HT1080 (cell line): ENCODE measurements at places on chromosomes 4 and X.

DNA sequence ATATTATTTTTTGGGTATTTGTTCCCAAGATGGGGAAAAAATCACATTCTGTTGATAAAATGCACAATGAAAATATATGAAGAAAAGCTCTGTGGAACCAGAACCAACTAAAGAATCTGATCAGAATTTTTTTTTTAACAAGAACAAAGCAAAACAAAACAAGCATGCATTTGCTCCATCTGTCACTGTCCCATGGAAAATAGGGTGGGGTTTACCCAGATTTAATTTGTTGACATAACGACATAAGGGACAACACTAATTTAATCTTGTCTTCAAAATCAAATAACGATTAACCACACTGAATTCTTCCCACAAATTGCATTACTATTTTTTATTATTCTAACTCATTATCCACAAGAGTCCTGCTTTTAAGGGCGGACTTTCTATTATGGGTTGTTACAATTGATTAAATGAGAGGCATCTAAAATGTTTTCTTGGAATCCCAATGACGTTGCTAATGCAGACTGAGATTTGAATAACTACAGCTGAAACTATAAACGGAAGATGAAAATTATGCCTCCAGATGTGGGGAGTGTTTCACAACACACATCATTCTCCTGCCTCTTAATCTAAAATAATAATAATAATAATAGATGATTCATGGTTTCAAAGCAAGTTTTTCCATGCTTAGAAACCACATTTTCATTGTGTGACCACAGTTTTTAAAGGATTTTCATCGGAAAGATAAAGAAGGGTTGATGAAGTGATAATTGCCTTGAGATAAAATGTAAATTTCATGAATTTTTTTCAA, 307.0 kb upstream of the CPEB2 start:
- DNase-seq, result no peak

- peak; percentile 1 for DNase-seq
Measured at GRCh38 chrX:147917700-147918695, 6.3 kb downstream of the FMR1 start.

GRCh38 chr4:119721878-119722277, 93.3 kb upstream of the PDE5A start:
- DNase-seq, result peak; percentile 24

- DNase-seq, result no peak
Measured at GRCh38 chr4:126271292-126271691, 956.5 kb downstream of the FAT4 start.

- no peak for DNase-seq
Measured at GRCh38 chr4:4720646-4721045, 138.8 kb upstream of the MSX1 start.

DNA sequence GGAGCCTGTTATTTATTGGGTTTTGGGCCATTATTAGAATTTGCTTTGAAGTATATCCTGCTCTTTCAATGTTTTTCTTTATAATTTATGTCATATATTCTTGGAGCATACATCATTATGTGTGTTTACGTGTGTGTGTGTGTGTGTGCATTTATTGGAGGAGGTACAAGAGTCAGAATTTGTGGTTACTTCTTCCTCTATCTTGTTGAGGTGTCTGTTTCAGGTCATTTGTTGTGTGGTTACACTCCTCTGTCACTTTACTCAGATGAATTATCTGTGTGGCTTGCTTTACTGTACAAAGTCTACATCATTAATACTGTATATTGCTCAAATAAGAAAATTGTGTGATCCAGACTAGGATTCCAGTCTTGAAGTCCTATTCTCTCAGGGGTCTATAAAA, 1957.4 kb upstream of the TENM3 start:
- DNase-seq, result no peak

- DNase-seq, result no peak
Measured at GRCh38 chr4:81352446-81352835, 119.3 kb downstream of the RASGEF1B start.

DNA sequence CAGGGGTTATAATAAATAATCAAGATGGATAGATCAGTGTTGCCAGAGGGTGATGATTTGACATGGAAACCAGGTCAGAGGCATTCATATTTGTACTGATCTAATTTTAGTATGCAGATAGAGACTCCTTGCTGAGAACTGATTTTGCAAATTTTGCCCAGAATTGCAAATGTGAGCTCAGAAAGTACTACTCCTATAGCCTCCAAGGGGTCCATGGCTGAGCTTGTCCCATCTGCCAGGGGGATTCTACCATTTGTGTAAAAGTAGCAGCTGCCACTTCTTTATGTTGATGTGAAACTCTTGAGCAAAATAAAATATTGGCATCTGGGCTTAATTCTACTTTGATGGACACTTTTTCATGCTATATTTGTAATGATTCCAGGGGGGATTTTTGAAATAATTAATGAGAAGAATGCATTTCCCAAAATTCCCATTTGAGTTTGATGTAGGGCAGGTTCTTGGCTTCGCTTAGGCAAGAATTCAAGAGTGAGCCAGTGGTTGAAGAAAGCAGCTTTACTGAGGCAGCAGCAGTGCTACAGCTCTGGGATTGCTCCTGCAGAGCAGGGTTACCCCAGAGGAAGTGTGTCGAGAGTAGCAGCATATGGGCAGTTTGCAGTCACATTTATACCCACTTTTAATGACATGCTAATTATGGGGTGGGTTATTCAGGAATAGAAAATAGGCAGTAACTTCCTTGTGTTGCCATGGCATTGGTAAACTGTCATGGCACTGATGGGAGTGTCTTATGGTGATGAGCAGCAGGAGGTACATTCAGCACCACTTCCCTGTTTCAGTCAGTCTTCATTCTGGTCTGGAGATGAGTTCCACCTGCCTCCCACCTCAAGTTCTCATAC, 38.7 kb upstream of the DCLK2 start:
- DNase-seq, result no peak

GRCh38 chrX:22135994-22136684, 104.0 kb downstream of the PHEX start:
- DNase-seq, result peak; percentile 82

DNA sequence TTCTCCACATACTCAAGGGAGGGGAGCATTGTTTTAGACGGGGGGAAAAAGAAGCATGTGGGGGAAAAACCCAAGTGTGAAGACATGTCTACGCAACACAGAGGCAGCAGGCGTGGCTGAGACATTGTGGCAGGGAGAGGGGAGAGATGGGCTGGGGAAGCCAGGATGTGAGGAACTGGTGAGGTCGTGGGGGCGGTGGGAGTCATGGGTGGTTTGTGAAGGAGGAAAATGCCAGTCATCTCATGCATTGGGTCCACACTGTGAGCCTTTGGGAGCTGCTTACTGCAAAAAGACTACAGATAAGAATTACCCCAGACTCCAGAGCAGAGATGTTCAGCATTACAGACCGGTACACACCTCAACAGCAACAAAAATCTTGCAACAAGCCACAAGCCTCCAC, 2.1 kb downstream of the JAKMIP1 start:
- DNase-seq, result no peak

DNA sequence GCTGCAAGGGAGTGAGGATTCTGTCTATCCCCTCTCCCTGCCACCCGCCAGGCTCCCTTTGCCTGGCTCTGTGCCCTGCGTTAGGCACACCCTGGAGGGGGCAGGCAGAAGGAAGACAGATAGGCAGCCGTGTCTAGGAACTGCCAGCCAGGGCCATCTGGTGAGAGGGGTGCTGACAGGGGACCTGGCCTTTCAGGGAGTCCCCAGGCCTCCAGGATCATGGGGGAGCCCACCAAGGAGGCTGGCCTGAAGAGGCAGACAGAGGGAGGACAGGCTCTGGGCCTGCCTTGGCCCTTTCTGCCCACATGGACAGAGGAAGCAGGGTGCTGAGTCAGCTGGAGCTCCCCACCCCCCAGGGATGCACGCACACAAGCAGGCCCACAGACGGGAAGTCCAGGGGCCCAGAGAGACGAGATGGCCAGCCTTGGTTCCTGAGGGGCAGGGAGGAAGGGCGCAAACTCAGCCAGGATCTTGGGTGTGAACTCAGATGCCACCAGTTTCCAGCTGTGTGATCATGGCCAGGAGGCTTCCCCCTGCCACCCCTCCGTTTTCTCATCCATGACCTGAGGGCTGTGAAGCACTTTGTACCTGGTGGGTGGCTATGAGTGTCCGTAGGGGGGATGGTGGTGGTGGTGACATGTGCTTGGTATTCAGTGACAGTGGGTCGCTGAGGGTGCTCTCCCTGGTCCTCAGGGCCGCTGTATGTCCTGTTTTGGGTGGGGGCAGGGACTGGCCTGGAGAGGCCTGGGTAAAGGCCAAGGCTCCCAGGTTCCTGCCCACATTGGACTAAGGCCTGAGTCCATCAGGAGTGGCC, 1.8 kb downstream of the SH3BP2 start:
- DNase-seq, result peak; percentile 69

GRCh38 chrX:47850901-47851300, 14.2 kb downstream of the ZNF81 start:
- no peak for DNase-seq

GRCh38 chrX:86194758-86195157, 46.5 kb downstream of the DACH2 start:
- no peak for DNase-seq

DNA sequence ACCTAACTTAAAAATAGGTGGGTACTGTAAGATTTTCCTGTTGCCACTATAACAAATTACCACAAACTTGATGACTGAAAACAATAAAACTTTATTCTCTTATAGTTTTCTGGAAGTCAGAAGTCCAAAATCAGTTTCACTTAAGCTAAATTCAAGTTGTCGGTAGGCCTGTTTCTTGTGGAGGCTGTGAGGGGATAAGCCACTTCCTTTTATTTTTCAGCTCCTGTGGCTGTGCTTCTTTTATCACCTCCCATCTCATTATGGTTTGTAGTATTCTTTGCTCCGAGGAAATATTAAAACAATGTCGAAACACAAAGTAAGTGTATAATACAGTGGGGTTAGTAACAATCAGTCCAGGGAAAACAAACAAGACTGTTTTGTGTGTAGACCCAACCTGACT, 610.5 kb upstream of the TECRL start:
- no peak for DNase-seq

GRCh38 chr4:89247951-89248350, 59.6 kb downstream of the GPRIN3 start:
- DNase-seq, result no peak

- no peak for DNase-seq
Measured at GRCh38 chr4:72136429-72136828, 104.6 kb downstream of the NPFFR2 start.

- DNase-seq, result no peak
Measured at GRCh38 chr4:128289523-128290158, 2.0 kb upstream of the PGRMC2 start.

- no peak for DNase-seq
Measured at GRCh38 chr4:3760841-3761240, 5.3 kb upstream of the ADRA2C start.

DNA sequence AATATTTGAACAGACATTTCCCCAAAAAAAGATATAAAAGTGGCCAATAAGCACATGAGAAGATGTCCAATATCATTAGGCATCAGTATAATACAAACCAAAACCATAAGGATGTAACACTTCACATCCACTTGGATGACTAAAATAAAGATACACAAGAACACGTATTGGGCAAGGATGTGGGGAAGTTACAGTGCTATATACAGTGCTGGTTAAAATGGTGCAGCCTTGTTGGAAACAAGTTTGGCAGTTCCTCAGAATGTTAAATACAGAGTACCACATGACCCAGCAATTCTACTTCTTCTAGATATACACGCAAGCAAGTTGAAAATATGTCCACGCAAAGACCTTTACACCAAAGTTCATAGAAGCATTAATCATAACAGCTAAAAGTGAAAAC, 58.9 kb downstream of the HAUS3 start:
- DNase-seq, result no peak

GRCh38 chr4:75141162-75141561, 208.2 kb downstream of the PARM1 start:
- no peak for DNase-seq

- peak; percentile 25 for DNase-seq
Measured at GRCh38 chr4:155679343-155679742, 12.7 kb downstream of the GUCY1A1 start.

DNA sequence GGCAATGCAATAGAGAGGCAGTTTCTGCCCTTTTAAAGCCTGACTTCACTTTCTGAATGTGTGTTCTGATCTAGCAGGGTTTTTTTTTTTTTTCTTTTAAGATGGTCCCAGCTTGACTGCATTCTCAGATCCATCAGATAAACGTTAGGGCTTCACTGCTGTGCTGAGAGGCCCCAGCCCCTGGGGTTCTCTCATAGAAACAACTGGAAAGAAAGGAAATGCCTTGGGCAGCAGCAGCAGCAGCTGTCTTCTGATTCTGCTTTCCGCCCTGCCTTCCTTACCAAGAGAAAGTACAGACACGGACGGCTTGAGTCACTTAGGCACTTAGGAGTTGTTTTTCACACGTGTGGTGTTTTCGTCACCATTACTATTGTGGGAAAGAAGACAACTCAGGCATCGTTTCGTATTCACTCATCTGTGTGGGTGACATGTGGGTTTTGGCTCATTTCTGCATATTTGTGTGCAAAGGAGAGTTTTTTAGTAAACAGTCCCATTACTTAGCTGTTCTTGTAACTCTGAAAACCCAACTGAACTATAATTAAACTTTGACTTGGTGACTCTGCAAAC, 172.0 kb downstream of the PTTG2 start:
- peak; percentile 42 for DNase-seq

DNA sequence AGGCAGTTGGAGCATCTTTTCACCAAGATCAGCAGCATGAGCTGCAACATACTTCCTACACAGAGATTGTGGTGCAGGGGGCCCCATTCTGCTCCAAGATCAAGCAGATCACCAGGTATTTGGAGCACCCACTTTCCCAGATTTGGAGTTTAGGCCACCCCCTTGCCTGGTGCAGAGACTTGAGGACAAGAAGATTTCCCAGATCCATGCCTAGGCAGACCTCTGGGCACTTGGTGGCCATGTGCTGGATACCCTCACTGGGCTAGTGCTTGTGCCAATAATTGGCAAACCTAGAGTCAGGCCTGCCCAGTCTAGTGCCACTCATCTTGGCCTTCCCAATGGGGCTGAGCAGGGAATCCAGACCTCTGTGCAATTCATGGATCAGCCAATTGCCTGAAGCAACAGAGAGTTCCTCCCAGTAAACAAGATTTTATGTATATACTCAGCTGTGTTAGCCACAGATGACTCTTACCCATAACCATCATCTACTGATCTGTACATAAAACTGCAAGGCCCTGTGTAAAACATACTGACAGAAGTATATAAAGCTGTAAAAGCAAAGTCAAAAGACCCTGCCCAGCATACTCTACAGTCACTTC, 228.4 kb upstream of the EMCN start:
- DNase-seq, result no peak

DNA sequence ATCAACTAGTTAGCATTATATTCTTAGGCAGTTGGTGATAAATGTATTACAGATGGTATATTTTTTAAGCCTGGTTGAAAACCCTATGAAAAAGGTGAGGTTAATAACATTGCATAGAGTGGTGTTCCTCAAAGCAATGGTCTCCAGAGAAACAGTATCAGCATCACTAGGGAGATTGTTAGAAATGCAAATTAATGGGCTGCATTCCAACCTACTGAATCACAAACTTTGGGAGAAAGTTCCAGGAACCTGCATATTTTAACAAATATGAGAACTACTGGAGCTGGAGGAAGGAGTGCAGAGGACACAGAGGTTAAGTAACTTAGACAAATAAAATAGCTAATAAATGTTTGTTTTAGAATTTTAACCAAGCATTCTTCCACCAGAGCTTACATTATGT, 166.9 kb upstream of the PCDH10 start:
- peak; percentile 31 for DNase-seq
